ENCODE measurements at places on chromosomes 12 and 14.

DNA sequence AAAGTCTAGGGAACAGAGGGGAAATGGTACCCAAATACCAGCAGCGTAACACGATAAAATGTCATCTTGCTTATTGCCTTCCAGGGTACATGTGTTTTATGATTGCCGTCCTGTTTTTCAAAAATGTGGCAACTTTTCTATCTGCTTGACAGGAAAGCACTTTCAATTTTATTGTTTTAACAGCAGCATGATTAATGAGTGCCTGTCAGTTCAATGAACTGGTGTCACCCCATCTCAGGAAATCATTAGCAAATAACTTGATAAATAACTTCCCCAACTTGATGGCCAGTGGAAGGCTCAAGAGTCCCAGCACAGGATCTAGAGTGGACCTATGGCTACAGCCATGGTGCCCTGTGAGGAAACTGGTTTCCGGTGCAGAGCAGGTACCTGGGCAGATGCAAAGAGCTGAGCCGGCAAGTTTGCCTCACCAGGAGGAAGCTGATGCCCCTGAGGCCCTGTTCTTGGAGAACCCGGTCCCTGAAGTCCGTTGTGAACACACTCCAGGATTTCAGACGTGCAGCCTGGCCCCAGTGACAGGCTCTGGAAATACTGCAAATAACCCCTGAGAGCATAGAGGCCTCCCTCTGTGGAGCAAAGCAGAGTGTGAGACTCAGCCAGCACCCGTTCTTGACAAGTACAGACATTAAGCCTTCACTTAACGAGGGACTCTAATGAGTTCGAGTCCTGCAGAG is 173.5 kb upstream of the SFSWAP start:
- DNase-seq: no peak

DNA sequence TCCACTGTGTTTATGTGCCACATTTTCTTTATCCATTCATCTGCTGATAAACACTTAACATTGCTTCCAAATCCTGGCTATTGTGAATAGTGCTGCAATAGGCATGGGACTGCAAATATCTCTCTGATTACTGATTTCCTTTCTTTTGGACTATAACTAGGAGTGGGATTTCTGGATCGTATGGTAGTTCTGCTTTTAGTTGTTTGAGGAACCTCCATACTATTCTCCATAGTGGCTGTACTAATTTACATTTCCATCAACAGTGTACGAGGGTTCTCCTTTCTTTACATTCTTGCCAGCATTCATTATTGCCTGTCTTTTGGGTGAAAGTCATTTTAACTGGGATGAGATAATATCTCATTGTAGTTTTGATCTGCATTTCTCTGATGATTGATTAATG is 47.6 kb downstream of the TAOK3 start:
- no peak for DNase-seq

- no peak for DNase-seq
Measured at GRCh38 chr14:61887628-61888027, 125.4 kb downstream of the SNAPC1 start.

- no peak for DNase-seq
Measured at GRCh38 chr12:16303939-16304338, 26.5 kb upstream of the SLC15A5 start.

DNA sequence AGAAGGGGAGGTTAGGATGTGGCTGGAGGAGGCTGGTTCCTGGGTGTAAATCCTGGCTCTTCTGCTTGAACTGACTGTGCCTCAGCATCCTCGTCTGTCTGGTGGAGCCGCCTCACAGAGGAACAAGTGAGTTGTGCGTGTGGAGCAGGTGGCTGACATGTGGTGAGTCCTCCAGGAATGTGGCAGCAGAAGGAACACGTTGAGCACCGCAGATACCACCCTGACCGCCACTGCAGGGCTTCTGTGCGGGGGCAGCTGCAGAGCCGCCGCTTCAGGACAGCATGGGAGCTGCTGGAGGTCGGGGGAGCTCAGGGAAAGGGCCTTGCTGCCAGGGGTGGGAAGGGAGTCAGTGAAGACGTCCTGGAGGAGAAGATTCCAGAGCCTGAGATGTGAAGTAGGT is 48.9 kb downstream of the TRAF3 start:
- no peak for DNase-seq

GRCh38 chr14:69587389-69587788 is 12.7 kb upstream of the CCDC177 start:
- DNase-seq: no peak

- no peak for DNase-seq
Measured at GRCh38 chr14:22939684-22940083, 10.5 kb upstream of the PRMT5 start.

GRCh38 chr12:106137530-106138356 is 1.0 kb downstream of the NUAK1 start:
- DNase-seq: no peak

GRCh38 chr12:110366321-110367142 is 37.0 kb downstream of the ANAPC7 start:
- DNase-seq: no peak

GRCh38 chr12:97305651-97306050 is 157.0 kb upstream of the RMST start:
- DNase-seq: no peak

DNA sequence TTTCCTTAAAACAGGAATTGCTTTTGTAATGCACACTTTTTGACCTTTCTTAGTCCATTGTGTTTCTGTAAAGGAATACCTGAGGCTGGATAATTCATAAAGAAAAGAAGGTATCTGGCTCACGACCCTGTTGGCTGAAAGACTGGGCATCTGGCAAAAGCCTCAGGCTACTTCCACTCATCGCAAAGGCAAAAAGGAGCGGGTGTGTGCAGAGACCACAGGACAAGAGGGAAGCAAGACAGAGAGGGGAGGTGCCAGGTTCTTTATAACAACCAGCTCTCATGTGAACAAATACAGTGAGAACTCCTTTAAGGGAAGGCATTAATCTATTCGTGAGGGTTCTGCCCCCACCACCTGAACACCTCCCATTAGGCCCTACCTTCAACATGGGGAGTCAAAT is 182.1 kb downstream of the C12orf50 start:
- DNase-seq: no peak

- DNase-seq: no peak
Measured at GRCh38 chr12:103085541-103085940, 128.1 kb downstream of the ASCL1 start.

GRCh38 chr12:95003921-95004272 is 400 bp upstream of the NDUFA12 start:
- DNase-seq: no peak

All from activated naive CD4-positive, alpha-beta T cell treated with anti-CD3 and anti-CD28 coated beads, Interleukin-2, amount 10 ng/mL, durations not matched to agents 7 days and 5 days (primary cell).